ENCODE measurements at places on chromosomes 2 and 18.

DNA sequence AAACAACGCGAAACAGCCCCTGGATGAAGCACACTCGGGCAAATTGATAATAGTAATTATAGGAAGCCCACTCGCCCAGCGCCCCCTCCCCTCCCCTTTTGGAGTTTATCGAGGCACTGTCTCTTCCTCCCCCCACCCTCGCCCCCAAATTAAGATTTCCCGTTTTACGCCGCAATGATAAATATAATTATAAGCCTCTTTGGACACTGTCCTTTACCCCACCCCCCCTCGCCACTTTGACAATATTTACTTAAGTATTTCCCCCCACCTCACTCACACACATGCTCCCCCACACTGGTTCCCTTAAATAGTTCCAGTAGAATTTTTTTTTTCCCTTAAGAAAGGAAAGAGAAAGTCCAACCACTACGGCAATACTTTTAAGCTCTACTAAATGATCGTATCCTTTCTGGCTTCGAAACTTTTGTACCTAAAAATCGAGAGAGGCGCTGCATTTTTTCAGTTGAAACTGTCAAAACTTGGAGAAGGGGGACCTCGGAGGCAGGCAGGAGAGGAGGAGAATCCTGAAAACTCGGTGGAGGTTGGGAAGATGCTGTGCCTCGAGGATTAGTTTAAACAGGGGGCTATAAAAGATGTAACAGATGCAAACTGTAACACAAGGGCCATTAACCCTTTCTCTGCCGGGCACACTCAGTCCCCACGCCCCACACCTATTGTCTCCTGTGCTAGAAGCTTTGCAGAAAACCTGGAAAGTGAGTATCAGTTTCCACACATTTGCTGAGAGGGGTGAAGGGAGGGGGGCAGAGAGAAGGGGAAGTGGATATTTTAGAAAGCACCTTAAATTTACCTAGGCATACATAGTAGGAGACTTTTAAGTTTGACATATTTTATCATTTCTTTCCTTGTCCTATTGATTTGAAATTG, 1.8 kb downstream of the ZEB2 start:
- DNase-seq = peak; percentile 67

DNA sequence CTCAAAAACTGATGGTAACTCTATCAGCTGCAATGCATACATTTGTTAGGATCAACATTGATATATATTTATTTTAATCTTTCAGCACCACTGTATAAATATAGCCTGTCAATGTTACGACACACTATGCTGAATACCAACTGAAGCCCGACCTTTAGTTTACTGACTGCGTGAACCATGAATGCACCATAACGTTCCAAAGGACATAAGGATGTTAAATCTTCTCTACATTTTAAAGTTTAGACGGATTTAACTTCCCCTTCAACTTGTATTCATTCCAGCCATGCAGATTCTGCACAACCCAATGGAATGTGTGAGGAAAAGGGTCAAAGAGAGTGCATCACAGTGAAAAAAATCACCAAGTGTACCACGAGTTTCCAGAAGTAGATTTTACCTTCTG, 489.5 kb downstream of the IRS1 start:
- DNase-seq = no peak

GRCh38 chr2:240288087-240288521, 147.4 kb upstream of the GPC1 start:
- no peak for DNase-seq

- DNase-seq = no peak
Measured at GRCh38 chr18:54672846-54673475, 81.9 kb downstream of the DYNAP start.

Data from NB4 (cell line).